ENCODE measurements at places on chromosomes 7 and 10.

- no peak for DNase-seq
Measured at GRCh38 chr7:133562621-133563020, 309.7 kb downstream of the EXOC4 start.

GRCh38 chr10:22634093-22634492 lies 80.3 kb downstream of the PIP4K2A start:
- no peak for DNase-seq

GRCh38 chr10:60388709-60389301 lies 870 bp downstream of the ANK3 start:
- no peak for DNase-seq

DNA sequence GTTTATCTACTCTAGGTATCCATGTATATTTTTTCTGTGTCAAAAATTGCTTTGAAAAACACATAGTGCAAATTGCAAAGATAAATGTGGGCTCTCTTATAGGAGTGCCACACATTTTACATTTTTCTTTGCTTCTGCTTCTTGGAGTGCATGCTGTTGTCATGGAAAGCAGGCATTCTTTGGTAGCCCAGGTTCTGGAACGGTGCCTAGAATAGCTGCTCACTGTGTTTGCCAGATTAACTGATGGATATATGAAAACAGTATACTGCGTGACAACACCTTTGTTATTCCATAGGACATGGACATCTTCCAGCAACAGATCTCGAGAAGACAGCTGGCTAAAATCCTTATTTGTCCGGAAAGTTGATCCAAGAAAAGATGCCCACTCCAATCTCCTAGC lies 13.4 kb downstream of the NIPSNAP2 start:
- DNase-seq, result peak; percentile 74

DNA sequence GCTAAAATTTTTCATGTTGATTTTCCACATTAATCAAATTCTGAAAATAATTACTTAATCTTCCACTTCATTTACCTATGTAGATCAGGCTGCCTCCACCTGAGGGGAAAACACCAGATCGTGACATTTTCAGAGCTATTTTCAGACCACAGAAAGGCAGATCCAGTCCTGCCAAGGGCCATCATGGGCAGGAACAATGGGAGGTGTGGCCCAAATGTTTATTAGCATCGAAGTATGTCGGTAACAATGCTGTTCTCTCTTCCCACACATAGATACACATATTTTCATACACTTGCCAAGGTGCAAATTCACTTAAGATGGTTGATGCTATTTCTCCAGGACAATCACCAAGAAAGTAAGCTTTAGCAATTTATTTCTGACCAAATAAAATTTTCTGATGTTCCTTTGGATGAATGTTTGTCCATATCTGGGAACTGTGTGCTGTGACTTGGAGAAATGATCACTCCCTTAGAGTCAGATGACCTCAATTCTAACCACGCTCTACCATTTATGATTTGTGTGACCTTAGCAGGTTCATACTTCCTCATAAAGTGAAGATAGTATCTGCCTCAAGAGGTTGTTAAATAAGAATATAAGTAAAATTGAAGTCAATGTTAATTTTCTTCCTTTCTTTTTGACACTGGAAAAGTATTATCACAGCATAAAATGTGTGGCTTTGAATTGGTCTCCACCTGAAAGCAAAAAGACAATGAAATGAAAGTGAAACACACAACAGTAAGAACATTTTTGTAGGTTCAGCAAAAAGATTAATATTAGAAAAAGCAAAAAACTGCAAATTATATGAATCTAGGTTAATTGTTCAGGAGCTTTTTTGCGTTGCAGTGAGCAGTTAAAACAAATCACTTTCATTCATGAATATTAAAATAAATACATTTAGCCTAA lies 310.4 kb upstream of the PHF14 start:
- no peak for DNase-seq

DNA sequence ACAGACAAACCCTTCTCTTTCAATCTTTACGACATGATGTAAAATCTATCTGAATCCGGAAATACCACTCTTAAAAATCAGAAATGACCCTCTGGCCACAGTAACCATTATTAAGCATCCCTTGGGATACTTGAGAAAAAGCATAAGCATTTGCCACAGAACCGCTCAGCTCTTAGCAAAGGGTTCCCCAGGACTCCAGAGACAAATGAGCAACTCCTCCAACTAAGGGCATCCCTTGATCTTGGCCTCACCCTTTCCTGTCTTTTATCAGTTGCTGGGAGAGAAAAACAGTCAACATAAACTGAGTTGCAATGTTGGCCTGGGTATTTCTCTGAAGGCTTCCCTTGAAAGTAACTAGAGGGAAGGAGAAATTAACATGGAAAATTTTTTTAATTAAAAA lies 3.5 kb downstream of the PDLIM1 start:
- peak; percentile 20 for DNase-seq

DNA sequence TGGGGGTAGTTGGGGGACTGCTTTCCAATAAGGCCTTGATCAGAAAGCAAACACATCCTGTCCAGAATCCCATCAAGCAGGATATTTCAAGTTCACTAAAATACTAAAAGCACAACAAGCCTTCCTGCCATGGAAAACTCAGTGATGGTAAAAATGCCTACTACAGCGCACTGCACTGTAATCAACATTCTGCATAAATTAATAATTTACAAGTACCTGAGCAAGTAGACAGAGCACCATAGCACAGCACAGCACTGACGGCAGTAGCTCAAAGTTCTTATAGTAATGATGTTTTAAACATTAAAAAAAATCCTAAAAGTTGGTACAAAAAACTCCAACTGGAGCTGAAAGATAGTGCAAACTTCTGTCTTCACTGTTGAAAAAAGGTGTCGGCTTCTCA lies 120.5 kb downstream of the FANK1 start:
- DNase-seq, result no peak

DNA sequence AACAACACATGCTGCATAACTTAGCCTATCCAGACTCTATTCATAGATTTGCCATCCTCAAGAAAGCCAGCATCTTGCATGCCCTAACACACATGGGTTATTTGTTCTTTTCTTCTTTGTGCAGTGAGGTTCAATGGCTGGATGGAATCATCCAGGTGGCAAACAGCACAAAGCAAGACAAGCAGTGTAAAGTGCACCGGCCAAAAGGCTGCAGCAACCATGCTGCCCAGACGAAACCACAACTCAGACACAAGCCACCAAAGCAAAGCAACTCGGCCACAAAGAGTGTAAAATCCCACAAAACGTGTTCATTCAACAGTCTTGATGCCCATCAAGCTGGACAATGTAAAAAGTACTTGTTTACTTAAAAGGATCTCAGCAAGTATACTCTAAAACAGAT lies 76.9 kb downstream of the PIP4K2A start:
- no peak for DNase-seq

All from hematopoietic multipotent progenitor cell treated with erythropoietin and hydrocortisone succinate and interleukin-3 and kit ligand, for 8 days (in vitro differentiated cells).